Urinary bladder (tissue), 4 donors: ENCODE measurements at places on chromosomes 7 and 10. TPM values are rescaled to one million over a fixed set of nuclear protein-coding genes. Genes with fewer than 3 reads are reported as not detected.

The CPN1 gene
- total RNA-seq: 0.16 TPM

The PITRM1 gene
- 46.6 TPM for total RNA-seq

The ADCYAP1R1 gene
- 4.5 TPM for total RNA-seq

The SBDS gene
- 60.0 TPM for total RNA-seq

The SPDYE3 gene
- not detected for total RNA-seq

The ITPRID1 gene
- total RNA-seq: not detected

The ZNF365 gene
- total RNA-seq: 0.85 TPM

The PGAM2 gene
- 3.1 TPM for total RNA-seq

The MCM10 gene
- total RNA-seq: 4.5 TPM

The PIP4K2A gene
- 27.0 TPM for total RNA-seq

The OR2A42 gene
- 0.42 TPM for total RNA-seq

The MACROH2A2 gene
- total RNA-seq: 15.2 TPM

The C10orf62 gene
- not detected for total RNA-seq

The TRPV6 gene
- 0.74 TPM for total RNA-seq

The ZNF804B gene
- 1.2 TPM for total RNA-seq

The NPC1L1 gene
- not detected for total RNA-seq

The RNF133 gene
- total RNA-seq: 2.1 TPM

The SAMD8 gene
- total RNA-seq: 42.2 TPM

The TMEM229A gene
- 2.0 TPM for total RNA-seq

The THNSL1 gene
- total RNA-seq: 10.9 TPM
